ENCODE measurements at places on chromosomes 1 and 21. TPM values are rescaled to one million over a fixed set of nuclear protein-coding genes. Genes with fewer than 3 reads are reported as not detected.

The SH3BGRL3 gene
- 145 TPM for total RNA-seq

DNA sequence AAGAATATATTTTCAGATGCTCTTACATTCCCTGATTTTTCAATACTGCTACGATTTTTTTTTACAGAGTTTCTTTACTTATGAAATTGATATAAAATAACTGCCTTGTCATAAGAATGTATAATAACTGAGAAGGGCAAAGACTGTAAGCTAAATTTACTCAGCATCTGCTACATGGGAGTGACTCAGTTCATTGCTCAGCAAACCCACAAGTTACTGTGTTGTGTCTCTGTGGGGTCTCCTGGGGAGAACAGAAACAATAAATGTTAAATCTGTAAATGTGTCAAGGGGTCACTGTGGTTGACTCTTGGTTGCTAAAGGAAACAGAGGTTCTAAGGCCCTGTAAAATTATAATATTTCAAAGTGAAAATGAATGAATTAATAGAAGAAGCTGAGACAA is 210.3 kb upstream of the CACYBP start:
- DNase-seq: no peak

DNA sequence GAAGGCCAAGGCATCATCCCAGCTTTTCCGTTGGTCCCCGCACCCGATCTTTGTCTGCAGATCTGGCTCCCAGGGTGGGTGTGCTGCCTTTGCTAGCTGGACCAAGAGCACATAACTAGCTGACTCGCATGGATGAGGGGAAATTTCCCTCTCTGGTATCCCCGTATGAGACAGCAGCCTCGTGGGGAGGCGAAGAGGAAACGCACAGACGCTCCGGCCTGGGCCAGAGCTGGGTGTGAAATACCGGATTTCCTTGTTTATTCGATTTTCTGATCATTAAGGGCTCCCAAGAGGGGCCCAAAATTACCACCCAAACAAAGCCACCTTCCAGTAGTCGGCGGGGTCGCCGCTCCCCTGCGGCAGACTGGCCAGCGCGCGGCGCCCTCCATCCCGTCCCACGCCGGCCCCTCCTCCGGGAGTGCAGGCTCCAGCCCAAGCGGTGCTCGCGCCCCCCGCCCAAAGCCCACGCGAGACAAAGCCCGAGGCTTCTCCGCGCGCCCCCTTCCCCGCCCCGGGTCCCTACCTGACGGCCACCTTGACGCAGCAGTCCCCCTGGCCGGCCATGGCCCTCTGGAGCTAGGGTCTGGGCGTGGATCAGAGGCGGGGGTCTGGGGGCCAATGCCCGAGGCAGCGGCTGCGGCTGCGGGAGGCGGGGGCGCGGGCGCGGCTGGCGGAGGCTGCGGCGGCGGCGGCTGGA is 546 bp downstream of the KIF21B start:
- no peak for DNase-seq

DNA sequence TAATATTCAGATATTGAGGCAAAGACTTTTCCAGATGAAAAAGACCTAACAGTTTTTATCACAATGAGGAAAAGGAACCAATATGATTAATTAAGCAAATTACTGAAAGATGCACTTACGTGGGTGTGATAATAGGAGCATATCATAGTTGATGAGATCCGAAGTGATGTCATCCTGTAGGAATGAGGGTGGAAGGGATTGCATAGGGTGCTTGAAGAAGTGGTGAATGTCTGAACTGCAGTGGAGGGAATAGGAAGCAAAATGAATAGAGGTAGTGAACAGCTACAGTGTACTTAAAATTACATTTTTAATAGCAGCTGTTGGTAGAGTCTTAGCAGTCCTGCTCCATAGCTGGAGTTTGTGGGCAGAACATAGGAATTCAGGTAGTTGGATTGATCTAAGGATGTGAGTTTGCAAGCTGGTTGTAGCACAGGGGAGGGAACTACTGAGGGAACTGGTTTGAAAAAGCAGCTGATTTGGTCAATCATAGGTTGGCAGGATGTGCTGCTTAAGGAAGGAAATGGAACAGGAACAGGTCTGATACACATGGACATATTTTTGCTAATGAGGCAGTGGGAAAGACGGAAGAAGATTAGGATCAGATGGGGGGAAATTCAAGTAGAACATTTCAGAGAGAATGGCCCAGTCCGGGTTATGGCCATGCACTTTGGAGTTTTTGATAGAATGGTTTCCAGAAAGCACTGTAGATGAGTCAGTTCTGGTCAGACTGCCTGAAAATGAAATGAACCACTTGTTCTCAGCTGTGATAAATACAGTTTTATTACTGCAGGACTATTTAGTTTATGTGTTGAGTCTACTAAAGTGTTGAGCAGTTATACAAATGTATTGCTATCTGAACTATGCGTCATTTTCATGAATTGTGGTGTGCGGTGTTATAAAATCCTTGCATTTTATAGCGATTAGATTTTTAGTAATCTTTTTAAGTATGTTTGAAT is 155.8 kb downstream of the RYR2 start:
- DNase-seq: no peak

- no peak for DNase-seq
Observed at GRCh38 chr1:33826711-33827110, 37.2 kb upstream of the HMGB4 start.

DNA sequence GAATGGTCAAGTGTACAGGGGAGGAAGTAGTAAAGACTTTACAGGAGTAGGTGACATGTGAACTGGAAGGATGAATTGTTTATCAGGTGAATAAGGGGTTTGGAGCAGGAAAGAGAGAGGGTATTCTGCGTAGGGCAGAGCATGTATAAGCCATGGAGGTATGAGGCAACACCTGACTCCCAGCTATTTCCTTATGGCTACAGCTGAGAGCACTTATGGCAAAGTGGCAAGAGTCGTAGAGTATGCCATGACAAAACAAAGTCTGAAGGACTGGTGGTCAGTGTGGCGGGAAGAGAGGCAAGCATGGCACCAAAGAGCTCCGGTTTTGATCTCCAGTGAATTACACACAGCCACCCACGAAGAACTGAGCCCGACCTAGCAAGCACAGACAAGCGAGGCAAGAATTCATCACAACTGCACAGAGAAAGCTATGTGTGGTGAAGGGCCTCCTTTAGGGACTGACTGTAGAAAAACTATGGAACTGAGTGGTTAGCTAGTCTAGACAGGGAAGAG is 9.0 kb upstream of the ELOVL1 start:
- DNase-seq: no peak

DNA sequence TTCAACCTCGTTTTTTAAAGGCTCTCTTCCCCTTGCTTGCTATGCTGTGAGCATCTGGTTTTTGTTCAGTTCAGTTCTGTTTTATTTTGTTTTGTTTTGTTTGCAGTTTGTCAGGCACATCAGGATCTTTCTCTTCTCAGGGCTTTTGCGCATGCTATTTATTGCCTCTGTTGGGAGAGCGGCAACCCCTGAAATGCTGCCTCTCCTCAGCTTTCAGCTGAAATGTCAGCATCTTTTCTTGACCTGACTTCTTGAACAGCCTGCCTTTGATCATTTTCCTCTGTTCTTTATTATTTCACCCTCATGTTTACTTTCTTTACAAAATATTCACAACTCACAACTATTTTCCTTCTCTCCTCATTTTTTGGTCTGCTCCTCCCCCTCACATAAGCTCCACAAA is 50.4 kb upstream of the RC3H1 start:
- no peak for DNase-seq

DNA sequence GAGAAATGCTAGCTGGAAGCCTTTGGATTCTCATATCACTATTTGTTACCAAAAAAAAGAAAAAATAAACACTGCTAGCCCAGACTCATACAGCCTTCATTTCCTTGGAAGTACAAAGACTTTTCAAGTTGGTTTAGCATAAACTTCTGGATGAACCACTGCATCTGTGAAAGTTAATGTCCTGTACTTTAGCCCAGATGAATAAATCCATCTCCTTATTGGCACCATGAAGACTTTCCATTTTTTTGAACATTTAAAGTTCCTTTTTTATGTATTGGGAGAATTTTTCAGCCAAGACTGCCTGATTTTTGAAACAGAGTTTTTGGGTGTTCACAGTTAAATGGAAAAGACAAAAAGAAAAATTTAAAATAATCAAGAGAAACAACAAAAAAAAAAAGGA is 184.0 kb upstream of the C1orf87 start:
- no peak for DNase-seq

GRCh38 chr1:159938211-159938852 is 7.1 kb downstream of the IGSF9 start:
- no peak for DNase-seq
